Cortex of kidney (tissue), 1 donor: ENCODE measurements at places on chromosomes 5 and 9.

- DNase-seq, result no peak
These were observed 104.4 kb downstream of the THBS4 start for GRCh38 chr5:80139466-80139972.

DNA sequence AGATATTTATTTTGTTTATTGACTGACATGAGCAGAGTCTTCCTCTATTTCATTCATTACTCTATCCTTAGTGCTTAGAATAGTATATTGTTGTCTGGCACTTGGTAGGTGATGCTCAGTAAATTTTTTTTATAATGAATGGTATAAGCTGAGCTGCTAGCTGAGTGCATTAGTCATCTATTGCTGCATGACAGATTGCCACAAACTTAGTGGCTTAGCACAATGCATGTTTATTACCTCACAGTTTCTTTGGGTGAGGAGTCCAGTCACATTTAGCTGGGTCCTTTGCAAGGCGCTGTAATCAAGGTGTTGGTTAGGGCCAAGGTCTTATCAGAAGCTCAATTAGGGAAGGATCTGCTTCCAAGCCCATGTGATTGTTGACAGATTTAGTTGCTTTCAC is 23.1 kb downstream of the SMAD5 start:
- DNase-seq, result no peak

DNA sequence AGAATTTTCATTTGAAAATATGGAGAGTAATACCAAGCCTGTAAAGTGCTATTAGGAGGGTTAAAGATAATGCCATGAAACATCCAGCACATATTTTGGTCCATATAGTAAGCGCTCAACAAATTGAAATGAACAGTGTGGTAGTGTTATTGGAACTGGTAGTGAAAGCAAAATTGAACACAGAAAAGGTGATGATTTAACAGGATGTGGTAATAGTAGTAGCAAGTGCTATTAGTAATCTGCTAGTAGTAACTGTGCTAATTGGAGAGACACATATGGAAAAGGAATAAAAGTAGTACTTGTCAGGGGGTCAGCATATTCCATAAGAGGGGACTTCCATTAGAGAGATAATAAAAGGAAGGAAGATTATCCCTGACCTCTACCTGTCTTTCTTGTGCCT is 187.3 kb downstream of the HTR1A start:
- no peak for DNase-seq

DNA sequence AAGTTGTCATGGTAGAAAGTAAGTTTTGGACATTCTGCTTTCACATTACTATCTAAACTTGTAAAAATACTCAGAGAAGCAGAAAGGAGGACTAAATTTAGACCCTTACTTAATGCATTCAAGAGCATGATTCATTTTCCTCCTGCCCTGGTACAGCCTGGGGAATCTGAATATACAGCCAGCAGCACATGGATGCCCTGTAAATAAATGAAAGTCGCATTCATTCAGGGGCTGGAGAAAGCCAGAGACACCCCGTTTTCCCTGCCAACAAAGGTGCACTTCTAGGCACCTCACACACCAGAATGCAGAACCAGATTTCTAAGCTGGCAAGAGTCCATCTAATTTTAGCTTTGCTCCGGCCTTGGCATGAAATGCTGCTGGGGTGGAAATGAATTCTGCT is 172.7 kb upstream of the KLF9 start:
- no peak for DNase-seq

DNA sequence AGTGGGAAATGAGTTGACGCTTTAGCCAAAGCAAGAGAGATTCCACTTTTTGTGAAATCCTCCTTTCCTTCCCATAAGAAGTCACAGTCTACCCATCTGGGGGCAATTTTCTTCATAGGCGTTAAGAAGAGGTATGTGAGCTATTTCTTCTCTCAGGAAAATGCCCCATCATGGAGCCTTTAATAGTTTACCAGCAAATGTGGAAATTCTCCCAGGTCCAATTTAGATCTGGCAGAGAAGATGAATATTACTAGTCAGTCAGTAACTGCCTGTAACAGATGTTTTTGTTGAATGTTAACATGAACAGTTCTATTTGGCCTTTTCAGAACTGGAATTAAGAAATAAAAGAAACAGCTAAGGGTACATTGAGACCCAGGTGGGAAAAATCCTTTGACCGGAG is 156.4 kb upstream of the RFX3 start:
- no peak for DNase-seq

GRCh38 chr5:178361657-178362445 is 129.2 kb upstream of the PHYKPL start:
- DNase-seq, result no peak

GRCh38 chr5:140093179-140093578 is 20.7 kb upstream of the PURA start:
- DNase-seq, result no peak

DNA sequence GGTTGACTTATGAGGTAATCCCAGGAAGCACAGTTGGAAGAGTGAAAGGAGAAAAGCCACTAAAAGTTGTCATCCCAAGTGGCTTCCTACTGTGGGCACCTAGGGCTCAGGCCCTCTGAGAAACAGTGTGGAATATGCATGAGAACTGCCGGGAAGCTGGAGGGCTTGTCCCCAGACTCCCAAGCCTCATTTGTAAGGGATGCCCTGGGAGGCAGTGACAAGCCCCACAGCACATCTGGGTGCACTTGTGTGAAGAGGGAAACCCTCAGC is 64.5 kb downstream of the SFXN1 start:
- no peak for DNase-seq

GRCh38 chr9:105328872-105329718 is 84.6 kb downstream of the SLC44A1 start:
- no peak for DNase-seq

DNA sequence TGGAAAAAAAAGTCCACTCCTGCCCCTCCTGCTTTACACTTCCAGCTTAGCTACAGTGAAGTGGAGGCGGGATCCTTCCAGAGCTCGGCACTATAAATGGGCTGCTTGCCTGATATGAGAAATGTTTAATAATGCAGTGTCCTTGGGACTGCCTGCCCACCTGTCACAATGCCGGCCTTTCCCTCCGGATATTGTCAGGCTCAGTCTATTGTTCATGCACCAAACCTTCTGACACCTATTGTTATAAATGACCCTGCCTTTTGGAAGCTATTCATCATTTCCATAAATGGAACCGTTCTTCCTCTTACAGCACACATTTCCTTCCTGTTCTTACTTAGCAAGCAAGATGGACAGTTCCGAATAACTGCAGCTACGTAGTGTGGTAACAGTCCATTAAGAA is 146.3 kb downstream of the DMAC1 start:
- no peak for DNase-seq

- no peak for DNase-seq
These were observed 9.0 kb downstream of the RGS14 start for GRCh38 chr5:177366528-177367322.

GRCh38 chr5:155480731-155481131 is 467.2 kb downstream of the KIF4B start:
- no peak for DNase-seq

- DNase-seq, result no peak
These were observed 69.3 kb upstream of the TMEM252 start for GRCh38 chr9:68609901-68610415.

GRCh38 chr9:101398930-101399642 is 435 bp downstream of the ZNF189 start:
- DNase-seq, result no peak

- no peak for DNase-seq
These were observed 701.5 kb upstream of the MEF2C start for GRCh38 chr5:89584339-89584956.

GRCh38 chr5:38450627-38451026 is 105.8 kb downstream of the LIFR start:
- no peak for DNase-seq

GRCh38 chr5:144011388-144011787 is 159.1 kb downstream of the YIPF5 start:
- DNase-seq, result no peak

DNA sequence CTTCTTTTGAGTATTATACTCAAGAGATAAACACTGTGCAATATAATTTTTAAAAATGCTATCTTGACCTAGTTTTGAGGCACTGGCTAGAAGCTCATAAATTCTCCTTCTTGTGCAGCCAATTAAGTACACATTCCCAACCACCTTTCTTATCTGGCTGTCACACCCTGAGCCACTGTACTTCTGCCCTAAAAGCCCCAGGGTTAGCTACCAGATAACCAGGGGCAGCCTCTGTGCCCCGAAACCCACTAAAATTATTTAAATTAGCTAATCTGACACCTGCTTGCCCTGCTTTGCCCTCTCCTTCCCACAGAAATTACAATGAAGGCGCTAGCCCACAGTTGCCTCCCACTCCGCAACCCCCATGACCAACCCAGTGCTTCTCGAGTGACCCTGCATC is 597.3 kb upstream of the TYRP1 start:
- DNase-seq, result no peak

GRCh38 chr5:173315495-173316338 is 12.5 kb downstream of the STC2 start:
- no peak for DNase-seq

GRCh38 chr5:162719720-162720119 is 652.1 kb downstream of the GABRG2 start:
- no peak for DNase-seq

DNA sequence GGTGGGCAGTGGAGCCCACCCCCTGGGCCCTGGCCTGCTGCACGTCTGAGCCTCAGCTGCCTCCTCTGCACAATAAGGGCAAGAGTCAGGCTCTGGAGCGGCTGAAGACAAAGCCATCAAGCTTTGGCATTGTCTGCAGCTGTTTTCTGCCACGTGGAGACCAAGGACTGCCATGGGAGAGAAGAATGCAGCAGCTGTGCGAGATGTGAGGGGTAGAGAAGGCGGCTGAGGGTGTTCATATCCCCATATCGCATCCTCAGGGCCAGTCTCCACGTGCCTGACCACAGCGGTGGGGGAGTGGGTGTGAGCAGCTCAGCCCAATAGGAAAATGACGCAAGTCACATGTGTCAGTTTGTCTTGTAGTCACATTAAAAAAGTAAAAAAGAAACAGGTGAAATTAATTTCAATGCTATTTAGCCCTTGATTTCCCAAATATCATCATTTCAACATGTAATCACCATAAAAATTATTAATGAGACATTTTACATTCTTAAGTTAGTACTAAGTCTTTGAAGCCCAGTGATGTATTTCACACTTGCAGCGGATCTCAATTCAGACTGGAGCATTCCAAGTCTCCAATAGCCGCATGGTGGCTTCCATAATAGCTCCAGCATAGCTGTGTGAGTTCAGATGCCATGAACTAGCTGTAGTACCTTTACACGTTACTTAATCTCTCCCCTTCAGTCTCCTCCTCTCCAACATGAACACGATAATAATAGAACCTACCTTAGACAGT is 6.6 kb downstream of the C1QTNF2 start:
- DNase-seq, result no peak

DNA sequence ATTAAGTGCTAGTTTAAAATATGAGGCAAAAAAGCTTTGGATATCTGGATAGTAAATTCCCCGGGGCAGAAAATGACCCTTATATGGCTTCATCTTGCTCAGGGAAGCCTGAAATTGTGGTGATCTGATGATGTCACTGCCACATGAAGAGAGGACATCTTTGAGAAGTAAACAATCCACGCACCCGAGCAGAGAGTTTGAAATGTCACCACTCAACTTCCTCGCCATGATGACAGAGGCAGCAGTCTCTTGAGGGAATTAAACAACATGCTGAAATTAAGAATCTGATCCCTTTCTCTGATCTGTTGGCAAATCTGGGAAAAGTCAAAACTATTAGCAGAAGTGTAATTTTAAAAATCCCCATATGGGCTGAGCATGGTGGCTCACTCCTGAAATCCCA is 110.0 kb downstream of the TLE1 start:
- DNase-seq, result no peak

GRCh38 chr9:129990269-129991010 is 52.5 kb downstream of the FNBP1 start:
- no peak for DNase-seq

GRCh38 chr9:93316726-93317494 is 133.0 kb downstream of the WNK2 start:
- no peak for DNase-seq

GRCh38 chr5:133868946-133869518 is 99.4 kb downstream of the C5orf15 start:
- DNase-seq, result no peak

DNA sequence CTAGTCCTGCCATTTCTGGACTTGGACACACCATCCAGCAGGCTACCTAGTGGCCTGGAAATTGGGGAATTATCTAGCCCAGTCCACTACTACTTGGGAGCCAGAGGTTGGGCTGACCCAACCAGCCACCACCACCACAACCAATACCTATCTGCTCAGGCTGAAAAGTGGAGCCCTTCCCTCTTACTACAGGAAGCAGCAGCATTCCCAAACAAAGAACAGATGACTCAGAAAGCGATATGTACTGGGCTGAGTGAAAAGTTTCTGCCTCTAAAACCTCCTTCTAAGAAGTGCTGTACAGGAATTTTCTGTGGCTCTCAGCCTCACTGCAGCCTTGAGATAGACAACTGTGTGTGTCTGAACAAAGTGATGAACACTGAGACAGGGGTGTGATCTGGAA is 279.4 kb downstream of the CDH10 start:
- no peak for DNase-seq

DNA sequence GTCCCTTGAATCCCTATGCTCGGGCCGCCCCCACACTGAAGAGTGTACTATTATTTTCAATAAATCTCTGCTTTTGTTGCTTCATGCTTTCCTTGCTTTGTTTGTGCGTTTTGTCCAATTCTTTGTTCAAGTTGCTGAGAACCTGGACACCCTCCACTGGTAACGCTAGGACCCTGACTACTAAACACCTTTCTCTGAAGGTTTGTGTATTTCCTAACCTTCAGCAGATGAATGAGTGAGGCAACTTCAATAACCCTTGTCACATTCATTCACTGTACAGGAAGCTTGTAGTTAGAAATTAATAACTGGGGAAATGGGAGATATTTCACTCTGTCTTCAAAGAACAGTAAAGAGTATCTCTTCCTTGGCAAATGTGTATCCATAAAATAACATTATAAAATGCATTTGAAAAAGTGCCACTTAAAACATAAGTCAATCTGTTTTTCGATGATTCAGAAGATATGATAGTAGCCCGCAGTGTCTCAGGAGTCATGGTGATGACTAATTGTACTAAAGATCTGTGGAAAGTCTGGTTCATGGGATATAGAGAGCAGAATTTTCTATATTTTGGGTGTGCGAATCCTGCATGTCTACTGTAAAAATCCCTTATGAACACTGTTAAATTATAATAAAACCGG is 43.2 kb upstream of the ANKH start:
- no peak for DNase-seq

- no peak for DNase-seq
These were observed 247.9 kb downstream of the NFIB start for GRCh38 chr9:14066032-14066431.

- DNase-seq, result no peak
These were observed 295.2 kb downstream of the ARHGAP26 start for GRCh38 chr5:143065185-143065965.

- no peak for DNase-seq
These were observed 296.6 kb upstream of the RASA1 start for GRCh38 chr5:86971034-86971571.

GRCh38 chr5:69444127-69444754 is 29.3 kb downstream of the MARVELD2 start:
- no peak for DNase-seq

GRCh38 chr5:108727651-108728565 is 19.8 kb upstream of the FER start:
- DNase-seq, result peak; percentile 73
